Esophagus squamous epithelium (tissue), 5 donors: ENCODE measurements at places on chromosomes 12 and 14. TPM values are rescaled to one million over a fixed set of nuclear protein-coding genes. Genes with fewer than 3 reads are reported as not detected.

TAS2R19 gene
- 1.2 TPM for total RNA-seq

ACIN1 gene
- total RNA-seq: 51.4 TPM

DNA sequence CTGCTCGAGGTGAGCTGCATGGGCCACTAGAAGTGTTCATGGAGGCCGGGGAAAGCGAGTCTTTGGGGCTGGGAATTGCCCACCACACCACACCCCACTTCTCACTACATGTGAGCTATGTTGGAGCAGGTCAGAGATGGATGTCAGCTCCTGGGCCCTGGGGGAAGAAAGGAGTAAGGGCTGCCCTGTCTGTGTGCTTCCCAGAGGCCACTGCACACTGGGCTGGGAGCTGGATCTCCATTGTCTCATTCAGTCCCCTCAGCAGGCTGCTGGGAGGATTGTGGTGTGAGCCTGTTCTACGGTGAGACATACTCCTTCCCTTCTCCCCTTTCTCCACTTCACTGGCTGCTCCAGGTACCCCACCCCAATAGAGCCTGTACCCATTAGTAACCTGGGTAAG is 10.5 kb downstream of the FIGNL2 start:
- DNase-seq: no peak

GRCh38 chr12:92502417-92503028 is 200.3 kb upstream of the PLEKHG7 start:
- DNase-seq: no peak

MYF6 gene
- not detected for total RNA-seq

KERA gene
- not detected for total RNA-seq

TMPRSS12 gene
- total RNA-seq: not detected

CLEC4A gene
- 2.1 TPM for total RNA-seq

YARS2 gene
- 23.8 TPM for total RNA-seq

DUSP6 gene
- 30.4 TPM for total RNA-seq

DNA sequence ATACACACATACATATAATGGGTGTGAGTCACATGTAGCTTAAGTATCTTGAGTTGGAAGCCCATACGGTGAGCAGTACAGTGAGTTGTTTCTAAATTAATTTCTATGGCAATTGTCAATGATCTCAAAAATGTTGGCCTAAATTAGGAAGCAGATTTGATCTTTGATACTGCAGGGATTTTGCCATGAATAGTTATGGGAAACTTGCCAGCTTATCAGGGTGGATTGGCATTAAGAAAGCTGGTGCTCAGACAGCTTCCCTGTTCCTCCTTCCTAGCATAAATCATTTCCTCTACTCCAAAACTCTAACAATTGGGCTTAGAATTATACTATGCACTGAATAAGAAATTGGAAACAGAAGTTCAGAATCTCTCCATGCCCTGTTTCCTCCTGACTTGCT is 150.9 kb upstream of the FRMD6 start:
- no peak for DNase-seq

DNA sequence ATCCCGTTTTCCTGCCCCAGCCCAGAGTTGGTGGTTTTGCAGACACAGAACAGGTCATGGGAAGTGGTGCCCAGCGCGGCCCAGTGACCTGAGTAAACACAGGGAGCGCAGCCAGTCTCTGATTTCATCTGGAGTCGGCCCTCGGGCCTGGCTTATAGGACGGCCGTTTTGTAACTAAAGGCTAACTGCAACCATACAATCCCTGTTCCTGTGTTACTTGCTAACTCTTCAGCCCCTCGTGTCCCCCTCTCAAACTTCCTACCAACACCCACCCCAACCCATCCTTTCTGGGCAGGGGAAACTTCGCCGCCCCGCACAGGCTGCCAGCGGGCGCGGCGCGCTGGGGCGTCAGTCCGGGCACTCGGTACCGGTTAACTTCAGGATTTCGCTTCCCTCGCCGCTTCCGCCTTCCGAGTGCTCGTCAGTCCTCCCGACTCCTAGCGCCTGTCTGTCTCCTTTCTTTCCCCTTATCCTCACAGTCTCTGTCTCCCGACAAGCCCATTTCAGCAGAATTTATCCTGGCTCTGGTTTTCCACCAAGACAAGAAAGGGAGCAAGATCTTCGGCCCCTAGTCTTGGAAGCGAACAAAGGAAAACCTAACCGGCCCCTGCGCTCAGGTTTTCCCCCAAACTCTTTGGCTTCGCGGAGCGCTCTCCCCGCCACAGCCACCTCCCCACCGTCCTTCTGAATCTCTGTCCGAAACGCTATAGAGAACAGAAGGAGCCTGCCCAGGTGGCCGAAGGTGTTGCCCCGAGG is 2.0 kb downstream of the SIX1 start:
- no peak for DNase-seq
